Left renal cortex interstitium (tissue), 4 donors: ENCODE measurements at places on chromosomes 13 and 19. TPM values are rescaled to one million over a fixed set of nuclear protein-coding genes. Genes with fewer than 3 reads are reported as not detected.

GRCh38 chr19:51441410-51442390 lies 16.6 kb downstream of the SIGLEC8 start:
- DNase-seq: no peak

- no peak for DNase-seq
Observed at GRCh38 chr19:18762125-18763023, 28.7 kb downstream of the COMP start.

GRCh38 chr19:49098795-49099194 lies 13.5 kb downstream of the SNRNP70 start:
- DNase-seq: no peak

- DNase-seq: no peak
Observed at GRCh38 chr13:87656306-87656705, 14.9 kb upstream of the SLITRK5 start.

DNA sequence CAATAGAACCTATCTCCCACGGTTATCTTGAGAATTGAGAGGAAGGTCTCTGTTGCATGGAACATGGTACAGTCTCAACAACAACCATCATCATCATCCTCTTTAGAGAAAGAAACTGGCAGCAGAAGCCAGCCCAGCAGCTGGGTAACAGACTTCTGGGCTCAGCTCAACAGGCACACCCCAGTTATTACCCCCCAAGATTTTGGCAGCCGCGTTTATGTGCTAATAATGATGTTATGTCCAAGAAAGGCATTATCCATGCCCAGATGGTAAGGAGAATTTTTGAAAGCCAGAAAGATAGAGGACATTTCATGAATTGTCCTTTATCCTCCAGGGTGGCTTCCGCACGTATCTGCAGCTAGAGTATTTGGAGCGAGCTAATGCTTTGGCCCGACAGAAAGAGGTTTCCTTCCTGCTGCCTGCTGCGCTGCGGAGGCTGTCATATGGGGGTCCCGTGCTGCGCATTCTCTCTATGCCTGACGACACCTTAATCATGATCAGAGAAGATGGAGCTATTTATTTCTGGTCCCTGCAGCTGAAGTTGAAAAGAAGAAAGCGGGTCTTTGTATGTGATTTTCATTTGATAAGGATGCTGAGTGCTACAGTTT lies 89.9 kb downstream of the TEX26 start:
- DNase-seq: no peak

WIZ gene
- polyA plus RNA-seq: 47.6 TPM

- DNase-seq: no peak
Observed at GRCh38 chr13:81211713-81212112, 870.8 kb upstream of the SPRY2 start.

DNA sequence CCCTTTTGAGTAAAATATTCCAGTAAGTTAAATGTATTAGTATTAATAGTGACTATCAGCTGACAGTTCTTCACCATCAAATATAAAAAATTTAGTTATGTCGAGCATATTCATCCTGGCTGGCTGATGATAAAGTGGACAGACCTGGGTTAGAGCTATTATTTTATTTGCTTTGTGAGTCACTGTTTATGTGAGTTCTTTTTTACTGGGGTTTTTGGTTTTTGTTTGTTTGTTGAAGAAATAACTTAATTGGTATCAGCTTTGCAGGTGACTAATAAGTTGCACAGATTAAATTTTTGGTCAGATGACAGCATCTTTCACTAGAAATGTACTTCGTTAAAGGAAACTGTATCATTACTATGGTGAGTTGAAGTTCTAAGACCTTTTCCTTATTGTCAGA lies 224.7 kb downstream of the GGACT start:
- DNase-seq: no peak

GRCh38 chr19:29527500-29528328 lies 1.9 kb downstream of the VSTM2B start:
- no peak for DNase-seq

- no peak for DNase-seq
Observed at GRCh38 chr19:41364524-41365391, 809 bp upstream of the B9D2 start.

DNA sequence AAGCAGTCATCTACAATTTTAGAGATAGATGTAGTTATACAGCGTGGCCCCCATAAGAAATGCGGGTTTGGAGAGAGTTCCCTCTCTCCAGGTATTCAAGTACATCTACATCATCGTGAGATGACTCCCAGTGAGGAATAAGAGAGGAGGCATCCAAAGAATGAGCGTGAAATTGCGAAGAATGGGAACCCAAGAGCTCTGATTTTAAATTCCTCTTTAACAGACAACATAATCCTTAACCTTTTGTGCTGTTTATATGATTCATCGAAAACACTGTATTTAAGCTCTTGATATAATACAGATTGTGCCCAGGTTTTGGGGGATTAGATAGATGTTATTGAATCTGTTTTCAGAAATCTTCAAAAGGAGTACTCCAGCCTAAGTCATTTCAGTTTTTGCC lies 161.5 kb downstream of the COG6 start:
- no peak for DNase-seq

ZNF546 gene
- polyA plus RNA-seq: 5.8 TPM

GRCh38 chr13:73702419-73703071 lies 431.7 kb downstream of the KLF12 start:
- no peak for DNase-seq

CD33 gene
- polyA plus RNA-seq: 1.4 TPM

ZNF665 gene
- polyA plus RNA-seq: 6.3 TPM

POSTN gene
- polyA plus RNA-seq: 279 TPM

GRCh38 chr13:27960362-27961226 lies 8.5 kb downstream of the CDX2 start:
- no peak for DNase-seq

SHISA7 gene
- polyA plus RNA-seq: 0.16 TPM

KLK1 gene
- polyA plus RNA-seq: 2.2 TPM

- DNase-seq: no peak
Observed at GRCh38 chr19:13579388-13580060, 73.2 kb upstream of the CACNA1A start.

LPAR2 gene
- 42.9 TPM for polyA plus RNA-seq
